Renal cortical epithelial cell (primary cell): ENCODE measurements at places on chromosomes 6 and 20.

- peak; percentile 46 for DNase-seq
Observed at GRCh38 chr6:9646342-9647070, 768.4 kb downstream of the TFAP2A start.

- DNase-seq: peak; percentile 54
Observed at GRCh38 chr20:34062570-34063482, 49.2 kb downstream of the EIF2S2 start.

DNA sequence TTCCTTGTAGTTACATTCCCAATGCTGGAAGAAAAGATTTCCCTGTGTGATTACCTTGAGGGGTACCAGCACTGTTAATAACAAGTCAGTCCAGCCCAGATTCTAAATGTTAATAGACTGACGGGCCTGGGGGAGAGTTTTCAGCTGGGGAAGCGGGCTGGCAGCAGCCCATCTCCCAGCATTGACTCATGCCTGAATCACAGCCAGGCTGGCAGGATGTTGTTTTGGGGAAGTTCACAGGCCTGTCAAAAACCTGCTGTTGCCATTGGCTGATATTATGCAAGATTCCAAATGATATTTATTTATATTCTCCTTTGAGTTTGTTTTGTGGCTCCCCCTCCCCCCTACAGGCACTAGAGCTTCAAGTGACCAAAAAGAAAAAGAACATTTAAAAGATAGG, 213.9 kb upstream of the CNR1 start:
- DNase-seq: peak; percentile 91

- DNase-seq: no peak
Observed at GRCh38 chr20:10754824-10755223, 81.0 kb upstream of the JAG1 start.

DNA sequence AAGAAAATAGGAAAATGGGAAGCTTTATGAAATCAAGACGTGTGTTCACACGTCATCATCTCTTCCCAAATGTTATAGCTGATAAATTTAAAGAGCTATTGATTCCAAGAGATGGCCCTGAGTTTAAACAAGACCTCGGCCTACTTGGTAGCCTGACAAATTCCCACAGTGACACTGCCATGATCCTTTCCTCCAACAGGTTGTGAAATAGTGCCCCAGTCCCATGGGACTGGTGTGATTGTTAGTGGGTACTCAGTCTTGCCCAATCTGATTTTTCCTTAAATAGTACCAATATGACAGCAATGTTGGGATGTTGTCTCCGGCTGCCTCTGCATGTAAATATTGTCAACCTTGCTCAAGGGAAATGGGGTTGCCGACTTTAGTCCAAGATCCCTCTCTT, 34.5 kb downstream of the RIOK1 start:
- no peak for DNase-seq

DNA sequence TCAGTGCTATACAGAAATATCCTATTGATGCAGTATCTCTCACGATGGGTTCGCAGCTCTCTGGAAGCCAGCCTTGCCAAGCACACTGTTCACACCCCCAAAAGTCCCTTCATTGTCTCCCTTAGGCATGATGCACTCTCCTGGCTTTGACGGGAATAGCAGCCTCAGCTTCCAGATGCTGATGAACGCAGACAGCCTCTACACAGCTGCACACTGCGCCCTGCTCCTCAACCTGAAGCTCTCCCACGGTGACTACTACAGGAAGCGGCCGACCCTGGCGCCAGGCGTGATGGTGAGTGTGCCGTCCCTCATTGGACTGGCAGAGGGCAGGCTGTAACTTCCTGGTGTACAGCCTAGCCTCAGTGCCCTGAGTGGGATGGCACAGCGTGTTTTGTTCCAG, 60.0 kb upstream of the PBOV1 start:
- peak; percentile 7 for DNase-seq

GRCh38 chr20:17228624-17229061, 1.8 kb downstream of the PCSK2 start:
- DNase-seq: no peak

DNA sequence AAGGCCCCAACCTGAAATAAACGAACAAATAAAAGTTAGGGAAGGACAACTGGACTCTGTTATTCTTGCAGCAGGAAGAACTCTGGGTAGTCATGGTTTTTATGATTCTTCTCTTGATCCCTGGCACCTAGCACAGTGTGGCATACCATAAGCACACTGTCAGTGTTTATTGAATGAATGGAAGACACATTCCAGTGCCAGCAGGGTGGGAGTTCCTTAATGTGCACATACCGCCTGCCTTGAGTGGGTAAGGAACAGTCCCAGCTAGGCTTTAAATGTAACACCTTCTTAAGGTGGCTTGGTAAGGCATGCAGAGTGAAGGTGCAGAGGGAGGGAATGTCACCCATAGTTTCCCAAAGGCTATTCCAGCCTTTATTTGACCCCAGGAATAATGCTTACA, 162.9 kb upstream of the CEP162 start:
- no peak for DNase-seq

DNA sequence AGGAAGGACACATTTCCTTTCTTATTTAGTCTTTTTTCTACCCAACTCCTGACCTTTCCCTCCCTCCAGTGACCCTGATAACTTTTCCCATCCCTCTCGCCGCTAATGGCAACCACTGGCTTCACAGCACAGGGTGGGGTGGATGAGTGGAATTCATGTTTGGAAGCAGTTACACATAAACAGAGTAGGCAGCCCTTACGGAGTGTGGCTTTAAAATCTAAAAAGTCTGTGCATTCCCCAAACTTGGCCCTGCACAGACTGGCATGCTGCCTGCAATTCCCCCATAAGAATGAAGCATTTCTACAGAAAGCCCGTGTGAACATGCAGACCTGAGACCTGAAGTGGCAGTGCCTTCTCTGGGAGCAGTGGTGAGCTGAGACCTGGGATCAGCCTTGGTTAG, 275.9 kb upstream of the PRND start:
- no peak for DNase-seq

GRCh38 chr20:14948416-14948815, 611.0 kb upstream of the FLRT3 start:
- peak; percentile 40 for DNase-seq

- DNase-seq: peak; percentile 13
Observed at GRCh38 chr6:130913120-130913519, 85.9 kb downstream of the SMLR1 start.

GRCh38 chr6:108872575-108872974, 24.4 kb downstream of the ARMC2 start:
- DNase-seq: no peak

GRCh38 chr20:62752671-62753501, 43.4 kb upstream of the MRGBP start:
- DNase-seq: no peak

DNA sequence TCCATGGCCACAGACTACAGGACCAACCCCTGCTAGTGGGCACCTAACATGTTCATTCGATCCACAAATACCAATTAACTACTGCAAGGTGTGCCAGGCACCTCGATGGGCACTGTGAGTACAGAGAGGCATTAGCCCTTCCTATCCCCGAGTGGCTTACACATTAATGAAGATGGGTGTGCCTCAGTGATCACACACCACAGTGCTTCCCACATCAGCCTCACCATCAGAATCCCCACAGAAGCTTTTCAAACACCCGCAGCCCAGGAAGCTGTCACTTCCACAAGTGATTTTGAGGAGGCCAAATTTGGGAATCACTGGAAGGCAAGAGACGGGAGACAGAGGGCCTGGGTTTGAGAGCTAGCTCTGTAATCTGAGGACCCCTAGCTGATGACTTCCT, 23.7 kb downstream of the EZR start:
- peak; percentile 49 for DNase-seq

DNA sequence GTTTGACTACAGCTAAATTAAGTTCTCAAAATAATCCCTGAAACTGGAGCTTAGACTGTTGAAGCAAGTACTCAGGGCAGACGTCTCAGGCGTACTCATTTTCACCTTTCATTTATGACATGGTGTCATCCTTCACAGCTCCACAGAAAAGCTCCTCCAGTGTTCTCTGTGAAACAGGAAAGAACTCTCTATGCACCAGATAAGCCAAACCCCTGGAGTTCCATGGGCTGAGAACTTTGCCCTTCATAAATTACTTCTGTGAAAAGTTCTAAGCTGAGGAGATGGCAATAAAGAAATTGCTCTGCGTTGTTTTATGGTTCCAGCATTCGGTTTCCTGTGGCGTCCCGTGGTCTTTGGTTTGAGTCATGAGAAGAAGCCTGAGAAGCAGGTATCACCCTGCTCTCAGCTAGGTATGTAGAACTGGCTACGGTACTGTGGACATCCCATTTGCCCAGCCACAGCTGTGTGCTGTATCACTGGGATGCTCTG, 20.2 kb upstream of the RREB1 start:
- DNase-seq: no peak

GRCh38 chr6:29749308-29749662, 26.1 kb downstream of the HLA-F start:
- no peak for DNase-seq

DNA sequence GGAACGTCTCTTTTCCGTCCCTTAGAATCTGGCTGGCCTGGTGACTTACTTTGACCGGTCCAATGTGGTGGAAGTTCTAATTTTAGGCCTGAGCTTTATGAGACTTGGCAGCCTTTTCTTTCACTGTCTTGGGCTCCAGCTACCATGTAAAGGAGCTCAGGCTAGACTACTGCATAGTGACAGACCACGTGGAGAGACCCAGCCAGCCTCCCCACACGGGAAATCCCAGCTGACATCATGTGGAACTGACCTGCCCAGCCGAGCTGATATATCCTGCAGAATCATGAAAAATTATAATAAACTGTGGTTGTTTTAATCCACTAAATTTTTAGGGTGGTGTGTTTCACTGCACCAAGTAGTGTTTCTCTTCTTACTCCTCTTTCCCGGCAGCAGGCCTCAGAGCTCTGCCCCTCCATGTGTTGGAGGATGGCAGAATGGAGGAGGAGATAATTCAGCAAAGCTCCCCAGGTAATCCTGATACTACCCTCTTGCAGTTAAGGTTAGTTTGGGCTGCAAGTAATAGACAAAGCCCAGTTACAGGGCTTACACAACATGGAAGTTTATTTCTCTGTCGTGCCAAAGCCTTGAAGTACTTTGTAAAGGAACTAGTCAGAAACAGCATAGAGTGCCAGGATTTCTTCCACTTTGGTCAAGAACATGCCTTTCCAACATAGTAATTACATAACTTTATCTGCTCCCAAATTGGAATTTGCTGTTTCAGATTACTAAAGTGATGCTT, 87.5 kb downstream of the SH3BGRL2 start:
- DNase-seq: no peak

GRCh38 chr20:16821211-16822089, 73.3 kb downstream of the OTOR start:
- DNase-seq: peak; percentile 60

DNA sequence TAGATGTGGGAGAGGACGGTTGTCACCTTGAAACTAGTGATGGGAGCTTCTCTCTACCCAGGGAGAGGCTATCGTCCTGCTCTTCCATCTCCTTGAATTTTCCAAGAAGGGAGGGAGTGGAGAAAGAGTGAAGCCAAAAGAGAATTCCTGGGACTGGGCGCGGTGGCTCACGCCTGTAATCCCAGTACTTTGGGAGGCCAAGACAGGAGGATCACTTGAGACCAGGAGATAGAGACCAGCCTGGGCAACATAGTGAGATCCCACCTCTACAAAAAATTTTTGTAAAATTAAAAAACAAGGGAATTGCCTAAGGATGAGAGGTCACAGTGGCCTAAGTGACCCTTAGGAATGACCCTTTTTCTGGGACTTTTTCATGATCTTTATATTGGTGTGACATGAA, 8.8 kb downstream of the MYH7B start:
- no peak for DNase-seq

DNA sequence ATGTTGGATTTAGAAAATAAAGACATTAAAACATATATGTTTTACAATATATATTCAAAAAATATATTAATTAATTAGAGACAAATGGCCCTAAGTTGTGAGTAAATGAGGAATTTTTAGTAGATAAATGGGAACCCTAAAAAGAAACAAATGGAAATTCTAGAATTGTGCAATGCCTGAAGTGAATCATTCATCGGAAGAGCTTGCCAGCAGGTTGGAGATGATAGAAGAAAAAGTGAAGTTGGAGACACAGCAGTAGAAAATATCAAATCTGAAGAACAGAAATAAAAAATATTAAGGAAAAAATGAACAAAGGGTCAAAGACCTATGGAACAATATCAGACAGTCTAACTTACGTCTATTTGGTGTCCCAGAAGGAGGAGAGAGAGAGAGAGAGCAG, 109.4 kb upstream of the NEDD9 start:
- DNase-seq: peak; percentile 69

DNA sequence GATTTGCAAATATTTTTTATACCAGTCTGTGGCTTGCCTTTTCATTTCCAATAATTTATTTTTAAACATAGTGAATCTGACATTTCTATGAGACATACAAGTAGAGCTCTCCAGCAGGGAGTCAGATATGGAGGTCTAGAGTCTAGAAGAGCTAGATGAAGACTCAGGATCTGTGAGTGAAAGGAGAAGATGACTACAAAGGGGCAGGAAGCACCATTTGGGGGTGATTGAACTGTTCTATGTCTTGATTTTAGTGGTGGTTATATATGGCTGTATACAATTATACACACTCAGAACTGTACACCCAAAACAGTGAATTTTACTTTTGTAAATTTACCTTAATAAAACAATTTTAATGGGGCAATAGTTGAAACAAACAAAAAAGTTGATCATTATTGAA, 127.9 kb upstream of the BACH2 start:
- no peak for DNase-seq

GRCh38 chr6:38184585-38185080, 365.1 kb downstream of the ZFAND3 start:
- no peak for DNase-seq

GRCh38 chr6:170443151-170443662, 109.9 kb downstream of the PSMB1 start:
- no peak for DNase-seq

DNA sequence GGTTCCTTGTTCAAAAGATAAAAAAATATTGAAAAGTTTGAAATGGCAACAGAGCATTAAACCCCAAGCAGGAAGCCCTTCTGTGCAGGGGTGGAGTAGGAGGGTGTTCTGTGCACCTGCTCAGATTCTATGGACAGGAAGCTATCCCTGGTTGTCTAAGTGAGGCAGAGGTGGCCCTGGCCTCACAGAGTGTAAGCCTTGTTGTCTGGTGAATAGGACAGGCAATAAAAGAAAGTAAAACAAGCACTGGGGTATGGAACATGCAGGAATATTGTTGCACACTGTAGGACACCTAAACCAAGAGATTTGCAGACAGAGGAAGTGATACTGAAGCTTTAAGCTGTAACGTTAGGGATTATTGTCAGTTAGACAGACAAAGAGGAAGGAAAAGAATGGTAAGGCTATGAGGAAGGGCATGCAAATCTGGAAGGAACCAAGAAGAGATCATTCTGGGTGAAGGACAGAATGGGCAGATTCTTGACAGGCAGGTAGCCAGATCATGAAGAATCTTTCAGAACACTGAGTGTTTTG, 66.8 kb downstream of the TBC1D7 start:
- DNase-seq: no peak
